ENCODE measurements at places on chromosomes 2 and 18. TPM values are rescaled to one million over a fixed set of nuclear protein-coding genes. Genes with fewer than 3 reads are reported as not detected.

GRCh38 chr2:12347066-12347493 lies 369.7 kb upstream of the TRIB2 start:
- DNase-seq = no peak

DNA sequence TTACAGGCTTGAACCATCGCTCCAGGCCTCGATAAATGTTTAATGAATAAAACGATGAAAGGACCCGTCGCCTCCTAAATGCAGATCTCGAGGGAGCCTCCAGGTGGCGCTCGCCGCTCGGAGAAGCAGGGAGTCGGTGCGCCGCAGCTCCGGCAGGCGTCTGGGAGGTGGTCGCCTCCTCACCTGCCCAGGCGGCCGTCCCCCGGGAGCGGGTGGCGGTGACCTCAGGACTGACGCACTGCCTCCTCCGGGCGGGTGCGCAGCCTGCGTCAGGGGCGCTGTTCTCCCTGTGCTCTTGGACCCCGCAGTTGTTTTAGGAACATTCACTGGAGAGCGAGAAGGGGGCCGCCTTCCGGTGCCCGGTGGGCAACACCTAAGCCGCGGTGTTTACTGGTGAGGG lies 38.6 kb upstream of the POLE4 start:
- DNase-seq = peak; percentile 93

- DNase-seq = no peak
Observed at GRCh38 chr18:33745871-33746545, 168.0 kb downstream of the ASXL3 start.

- no peak for DNase-seq
Observed at GRCh38 chr2:154758871-154759270, 60.4 kb downstream of the KCNJ3 start.

GRCh38 chr2:53455094-53455493 lies 312.5 kb upstream of the CHAC2 start:
- DNase-seq = no peak

DNA sequence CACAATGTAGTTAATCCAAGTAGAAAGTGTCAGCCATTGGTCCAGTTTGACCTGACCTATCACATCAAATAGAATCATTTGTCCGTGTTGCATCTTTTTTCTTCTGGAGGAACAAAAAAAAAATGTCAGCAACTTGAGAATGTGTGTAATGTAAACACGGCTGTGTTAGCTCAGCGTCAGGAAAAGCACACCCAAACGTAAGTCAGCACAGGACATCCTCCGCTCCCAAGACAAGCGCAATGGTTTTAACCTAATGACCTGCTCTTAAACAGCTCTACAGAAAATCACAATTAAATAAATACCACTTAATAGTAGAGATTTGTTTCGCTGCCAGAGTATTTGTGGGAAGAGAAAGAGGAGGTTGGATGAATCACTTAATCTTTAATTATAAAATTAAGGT lies 59.4 kb downstream of the OSR1 start:
- DNase-seq = no peak

Gene GAD1
- polyA plus RNA-seq = 0.08 TPM

All from spleen (tissue), 13 donors.